ENCODE measurements at places on chromosomes 3 and 15.

DNA sequence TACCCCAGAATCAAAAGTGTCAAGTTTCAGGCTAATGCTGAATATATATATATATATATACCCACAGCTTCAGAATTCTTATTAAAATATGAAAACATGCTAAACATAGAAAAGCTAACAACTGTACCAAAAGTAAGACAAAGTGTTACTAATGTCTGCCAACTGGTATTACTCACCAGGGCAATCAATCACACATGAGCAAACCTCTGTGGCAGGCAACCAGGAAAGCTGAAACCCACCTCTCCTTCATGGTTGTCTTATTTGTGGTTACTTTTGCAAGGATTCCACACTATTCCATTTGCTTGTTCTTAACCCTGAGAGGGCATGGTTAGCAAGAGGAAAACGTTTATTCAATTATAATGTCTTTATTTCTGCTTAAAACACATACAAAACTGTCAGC, 512.3 kb upstream of the MDFIC2 start:
- DNase-seq, result peak; percentile 38

DNA sequence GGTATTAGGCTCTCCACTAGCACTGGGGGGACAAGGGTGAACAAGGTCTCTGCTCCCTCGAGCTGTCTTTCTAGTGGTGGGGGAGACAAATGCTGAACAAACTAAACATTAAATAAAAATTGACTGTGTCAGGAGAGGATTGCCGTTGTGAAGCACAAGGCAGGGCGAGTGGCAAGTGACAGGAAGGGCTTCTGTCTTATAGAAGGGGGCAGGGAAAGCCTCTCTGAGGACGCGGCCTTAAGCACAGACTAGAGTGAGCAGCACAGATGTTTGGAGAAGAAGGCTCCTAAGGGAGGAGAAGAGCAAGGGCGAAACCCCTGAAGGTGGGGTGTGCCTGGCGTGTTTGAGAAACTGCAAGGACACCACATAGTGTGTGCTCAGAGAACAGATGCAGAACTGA, 50.9 kb upstream of the ATP2B2 start:
- no peak for DNase-seq

GRCh38 chr15:71601038-71601834, 209.1 kb upstream of the NR2E3 start:
- DNase-seq, result no peak

DNA sequence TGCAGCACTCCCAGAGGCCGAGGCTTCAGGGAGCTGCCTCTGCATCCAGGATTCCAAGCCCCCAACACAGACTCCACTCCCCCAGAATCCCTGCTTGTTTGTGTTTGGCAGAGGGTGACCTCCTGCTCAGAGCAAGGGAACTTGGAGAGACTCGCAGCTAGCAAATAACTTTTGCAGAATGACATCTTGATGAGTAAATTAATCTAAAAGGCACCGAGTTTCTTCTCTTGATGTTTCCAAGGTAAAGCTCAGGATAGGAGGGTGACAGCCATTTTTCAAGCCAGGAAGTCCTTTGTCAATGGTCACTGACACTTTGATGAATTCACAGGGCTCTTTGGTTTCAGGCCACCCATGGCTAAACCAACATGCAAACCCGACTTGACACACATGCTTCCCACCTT, 523.0 kb downstream of the NTRK3 start:
- no peak for DNase-seq

DNA sequence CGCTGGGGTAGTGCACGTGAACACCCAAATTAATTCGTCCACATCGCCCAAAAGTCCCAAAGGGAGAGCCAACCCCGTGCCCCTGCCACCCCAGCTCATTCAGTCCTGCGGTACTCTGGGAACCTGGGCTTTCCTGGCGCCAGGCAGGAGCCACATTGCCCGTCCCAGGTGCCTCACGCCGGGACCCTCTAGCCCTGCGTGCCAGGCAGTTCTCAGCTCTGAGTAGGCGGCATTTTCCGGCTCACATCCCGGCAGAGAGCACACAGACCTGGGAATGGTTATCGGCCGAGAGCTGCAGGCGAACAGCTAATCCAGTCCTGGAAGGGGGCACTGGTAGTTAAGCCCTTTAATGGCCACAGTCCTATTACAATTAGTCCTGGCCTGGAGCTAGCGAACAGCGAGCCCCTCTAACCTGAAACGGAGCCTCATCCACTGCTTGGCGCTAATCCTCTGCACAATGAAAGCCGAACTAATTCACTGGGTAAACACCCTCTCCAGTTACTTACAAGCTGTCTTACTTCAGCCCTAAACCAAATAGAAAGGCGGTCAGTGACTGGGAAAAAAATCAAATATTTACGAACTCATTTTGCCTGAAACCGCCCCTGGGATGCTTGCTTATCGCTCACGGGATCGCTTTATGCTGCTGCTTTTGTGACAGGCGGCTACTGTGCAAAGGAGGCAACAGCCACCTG, 254.6 kb upstream of the SOX14 start:
- no peak for DNase-seq

GRCh38 chr3:188435266-188435665, 281.3 kb downstream of the LPP start:
- no peak for DNase-seq

DNA sequence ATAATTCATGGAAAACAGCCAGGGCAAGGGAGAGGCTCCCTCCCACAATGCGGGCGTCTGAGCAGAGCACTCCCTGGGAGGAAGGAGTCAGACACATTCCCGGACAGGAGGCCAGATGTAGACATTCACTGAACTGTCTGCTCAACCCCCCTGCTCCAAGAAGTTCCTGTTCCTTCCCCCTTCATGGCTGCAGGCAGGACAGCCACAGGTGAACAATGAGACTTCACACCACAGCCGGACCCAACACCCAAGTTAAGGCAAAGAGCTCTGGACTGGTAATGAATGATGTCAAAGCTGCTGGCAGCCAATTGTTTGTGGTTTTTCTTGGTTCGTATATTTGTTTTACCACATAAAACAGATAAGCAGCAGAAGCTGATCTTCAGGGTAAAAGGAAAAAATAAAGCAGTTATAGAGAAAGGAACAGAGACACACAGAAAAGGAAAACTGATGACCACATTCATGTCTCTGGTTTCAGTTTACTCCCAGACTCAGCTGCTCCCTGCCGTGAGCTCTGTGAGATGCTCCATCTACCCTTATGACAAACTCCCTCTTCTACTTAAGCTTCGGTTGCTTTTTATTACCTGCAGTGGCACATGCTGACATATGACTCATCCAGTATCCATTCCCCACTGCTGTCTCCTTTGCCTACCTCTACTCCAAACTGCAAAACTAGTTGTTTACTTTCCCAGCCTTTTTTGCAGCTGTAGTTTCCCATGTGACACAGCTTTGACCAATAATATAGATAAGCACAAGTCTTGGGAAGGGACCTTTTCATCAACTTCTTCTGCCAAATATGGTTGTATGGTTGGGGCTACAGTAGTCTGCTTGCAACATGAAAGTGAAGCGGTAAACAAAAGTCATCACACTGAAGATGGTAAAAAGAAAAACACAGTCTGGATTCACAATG, 33.1 kb downstream of the DZIP1L start:
- DNase-seq, result peak; percentile 92

- DNase-seq, result no peak
These were observed 27.6 kb upstream of the MTHFS start for GRCh38 chr15:79924379-79924778.

GRCh38 chr3:127992127-127992526, 60.1 kb upstream of the SEC61A1 start:
- DNase-seq, result no peak

DNA sequence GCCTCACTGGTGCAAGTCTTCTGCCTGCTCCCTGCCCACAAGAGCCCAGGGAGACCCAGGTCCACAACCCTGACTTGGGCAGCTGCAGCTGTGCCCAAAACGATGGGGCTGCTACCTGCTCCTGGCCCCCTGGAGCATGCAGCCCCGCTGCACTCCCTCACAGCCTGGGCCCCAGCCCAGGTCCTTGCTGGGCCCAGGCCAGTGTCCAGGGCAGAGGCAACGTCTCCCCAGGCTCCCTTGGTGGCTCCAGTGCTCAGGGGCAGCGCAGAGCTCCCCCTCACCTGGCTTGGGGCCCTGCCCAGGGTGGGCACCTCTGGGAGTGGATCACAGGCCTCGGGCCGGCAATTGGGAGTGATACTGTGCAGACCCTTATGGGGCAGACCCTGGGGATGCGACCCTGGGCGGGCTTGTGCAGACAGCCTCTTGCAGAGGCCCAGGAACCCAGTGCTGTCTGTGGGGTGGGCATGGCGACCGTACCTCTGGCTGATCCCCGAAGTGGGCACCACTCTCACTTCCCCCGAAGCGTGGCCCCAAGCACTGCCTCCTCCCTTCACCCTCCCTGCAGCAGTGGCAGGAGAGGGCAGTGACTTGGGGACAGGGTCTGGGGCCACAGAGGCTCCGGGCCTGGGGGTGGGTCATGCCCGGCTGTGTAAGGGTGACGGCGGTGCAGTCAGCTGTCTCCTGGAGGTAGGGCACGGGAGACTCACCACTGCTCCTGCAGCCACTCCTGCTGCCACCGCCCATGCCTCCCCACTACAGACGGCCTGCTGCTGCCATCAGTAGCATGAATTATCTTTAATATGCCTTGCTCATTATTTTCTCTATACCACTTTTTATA, 255.9 kb downstream of the DOCK3 start:
- DNase-seq, result no peak

GRCh38 chr3:197181741-197182140, 116.7 kb downstream of the DLG1 start:
- peak; percentile 83 for DNase-seq

GRCh38 chr3:81651139-81651538, 110.3 kb downstream of the GBE1 start:
- DNase-seq, result no peak

DNA sequence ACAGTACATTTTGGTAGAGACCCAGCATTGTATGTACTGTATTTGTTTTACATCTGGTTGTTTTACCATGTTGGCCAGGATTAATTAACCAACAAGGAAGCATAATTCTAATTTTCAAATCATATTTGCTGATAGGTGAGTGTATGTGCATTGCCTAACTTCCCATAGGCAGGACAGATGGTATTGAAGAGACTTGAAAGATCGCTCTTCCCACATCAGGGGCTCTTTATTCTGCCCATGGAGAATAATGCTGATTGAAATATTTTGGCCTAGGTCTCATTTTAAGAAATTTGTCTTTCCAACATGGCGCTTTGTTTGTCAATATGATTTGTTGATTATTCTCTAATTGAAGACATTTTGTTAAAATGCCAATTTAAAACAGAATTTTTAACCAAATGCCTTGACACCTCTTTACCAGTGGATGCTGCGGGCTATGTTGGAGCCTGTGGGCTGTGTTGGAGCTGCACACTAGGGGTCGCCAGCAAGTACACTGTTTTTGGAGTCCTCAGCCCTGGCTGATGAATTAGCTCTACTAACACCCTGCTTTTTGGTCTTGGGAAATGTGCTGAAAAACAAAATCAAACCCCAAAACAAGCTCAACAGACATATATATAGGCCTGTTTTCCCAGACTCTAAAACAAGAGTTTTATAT, 5.3 kb downstream of the P2RY12 start:
- DNase-seq, result peak; percentile 28

DNA sequence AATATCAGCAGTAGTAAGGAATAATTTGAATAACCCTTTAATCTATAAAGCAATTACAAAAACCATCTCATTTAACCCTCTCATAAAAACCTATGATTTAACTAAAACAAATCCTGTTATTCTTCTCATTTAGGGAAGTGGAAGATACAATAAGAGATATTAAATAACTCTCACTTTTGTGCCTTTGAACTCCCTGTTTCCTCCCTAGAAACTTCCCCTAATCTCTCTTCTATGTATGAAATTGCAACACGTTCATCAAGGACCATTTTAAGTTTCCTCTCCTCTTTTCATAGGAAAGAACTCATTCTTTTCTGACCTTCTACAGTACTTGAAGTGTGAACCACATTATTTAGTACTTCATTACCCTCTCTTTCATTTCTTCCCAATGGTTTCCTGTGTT, 18.8 kb upstream of the FAM81A start:
- no peak for DNase-seq

DNA sequence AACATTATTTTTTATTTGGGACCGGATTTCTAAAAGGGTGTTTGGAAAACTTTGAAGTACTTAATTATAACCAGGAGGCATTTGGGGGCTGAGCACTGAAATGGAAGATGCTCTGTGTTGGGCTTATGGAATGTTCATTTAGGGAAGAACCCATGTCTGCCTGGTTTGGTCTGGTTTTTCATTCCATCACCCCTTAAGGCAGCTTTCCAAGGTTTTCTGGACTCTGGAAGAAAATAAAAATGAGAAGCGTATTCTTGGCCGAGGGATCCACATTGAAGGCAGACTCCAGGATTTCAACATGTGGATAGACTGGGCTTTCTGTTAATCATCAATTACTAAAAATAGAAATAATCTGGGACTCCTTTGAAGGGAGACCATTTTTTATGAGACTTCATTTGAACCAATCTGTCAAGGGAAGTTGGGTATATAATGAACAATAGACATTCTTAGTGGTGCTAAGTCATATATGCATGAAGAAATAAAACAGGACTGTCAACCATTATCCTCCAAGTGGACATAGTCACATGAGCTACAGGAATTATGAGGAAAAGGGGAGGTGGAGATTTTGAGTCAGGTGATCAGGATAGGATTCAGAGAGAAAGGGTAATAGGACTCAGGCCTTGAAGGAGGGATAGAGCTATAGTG, 270.5 kb upstream of the ADAMTS9 start:
- no peak for DNase-seq

- no peak for DNase-seq
These were observed 29.0 kb upstream of the NR2E3 start for GRCh38 chr15:71781179-71781964.

GRCh38 chr3:42886294-42886822, 10.7 kb upstream of the CYP8B1 start:
- DNase-seq, result no peak

DNA sequence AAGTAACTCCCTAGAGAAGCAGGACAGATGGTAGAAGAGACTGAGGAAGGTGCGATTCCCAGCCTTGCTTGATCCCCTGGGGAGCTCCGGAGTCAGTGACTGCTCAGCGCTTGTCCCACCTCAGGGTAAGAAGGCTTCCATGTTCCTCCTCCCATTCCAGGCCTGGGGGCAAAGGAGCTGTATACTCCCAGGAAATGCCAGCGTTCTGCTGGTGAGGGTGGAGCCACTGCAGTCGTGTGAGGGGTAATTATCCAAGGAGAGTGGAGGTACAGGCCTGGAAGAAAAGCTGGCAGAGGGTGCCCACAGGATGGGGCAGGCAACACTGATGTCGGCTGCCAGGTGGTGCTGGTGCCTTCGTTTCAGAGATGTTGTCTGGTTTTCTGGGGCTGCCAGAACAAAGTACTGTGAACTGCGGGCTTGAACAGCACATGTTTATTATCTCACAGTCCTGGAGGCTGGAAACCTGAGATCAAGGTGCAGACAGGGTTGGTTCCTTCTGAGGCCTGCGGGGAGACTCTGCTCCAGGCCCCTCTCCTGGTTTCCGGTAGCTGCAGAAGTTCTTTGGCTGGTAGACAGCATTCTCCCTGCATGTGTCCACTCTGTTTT, 12.1 kb upstream of the APBA2 start:
- DNase-seq, result no peak
